ENCODE measurements at places on chromosomes 11 and 22. TPM values are rescaled to one million over a fixed set of nuclear protein-coding genes. Genes with fewer than 3 reads are reported as not detected.

GRCh38 chr11:8415195-8415594, 151.5 kb upstream of the LMO1 start:
- no peak overlapping the region for H3K4me3 ChIP-seq
- no peak overlapping the region for H3K27ac ChIP-seq
- no peaks in the 10 kb centered on the region for H3K4me1 ChIP-seq
- no peaks in the 10 kb centered on the region for H3K27me3 ChIP-seq
- no peak for DNase-seq

DNA sequence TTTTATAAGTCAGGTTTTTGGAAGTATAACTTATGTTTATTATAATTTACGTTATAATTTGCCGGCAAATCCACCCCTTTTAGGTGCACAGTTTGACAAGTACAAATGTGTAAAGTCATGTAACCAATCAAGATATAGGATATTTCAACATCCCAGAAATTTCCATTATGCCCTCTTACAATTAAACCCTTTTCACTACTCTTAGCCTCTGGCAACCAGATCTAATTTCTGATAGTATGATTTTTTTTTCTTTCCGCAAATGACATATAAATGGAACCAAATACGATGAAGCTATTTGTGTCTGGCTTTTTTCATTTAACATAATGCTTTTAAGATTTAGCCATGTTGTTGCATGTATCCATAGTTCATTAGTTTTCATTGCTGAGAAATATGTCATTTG, 69.5 kb upstream of the HTATIP2 start:
- no peak for DNase-seq
- H3K27ac ChIP-seq, result no peak overlapping the region
- no peaks in the 10 kb centered on the region for H3K4me1 ChIP-seq
- H3K36me3 ChIP-seq, result no peaks in the 10 kb centered on the region
- no peaks in the 10 kb centered on the region for H3K27me3 ChIP-seq

The ADM2 gene
- 0.74 TPM for total RNA-seq

DNA sequence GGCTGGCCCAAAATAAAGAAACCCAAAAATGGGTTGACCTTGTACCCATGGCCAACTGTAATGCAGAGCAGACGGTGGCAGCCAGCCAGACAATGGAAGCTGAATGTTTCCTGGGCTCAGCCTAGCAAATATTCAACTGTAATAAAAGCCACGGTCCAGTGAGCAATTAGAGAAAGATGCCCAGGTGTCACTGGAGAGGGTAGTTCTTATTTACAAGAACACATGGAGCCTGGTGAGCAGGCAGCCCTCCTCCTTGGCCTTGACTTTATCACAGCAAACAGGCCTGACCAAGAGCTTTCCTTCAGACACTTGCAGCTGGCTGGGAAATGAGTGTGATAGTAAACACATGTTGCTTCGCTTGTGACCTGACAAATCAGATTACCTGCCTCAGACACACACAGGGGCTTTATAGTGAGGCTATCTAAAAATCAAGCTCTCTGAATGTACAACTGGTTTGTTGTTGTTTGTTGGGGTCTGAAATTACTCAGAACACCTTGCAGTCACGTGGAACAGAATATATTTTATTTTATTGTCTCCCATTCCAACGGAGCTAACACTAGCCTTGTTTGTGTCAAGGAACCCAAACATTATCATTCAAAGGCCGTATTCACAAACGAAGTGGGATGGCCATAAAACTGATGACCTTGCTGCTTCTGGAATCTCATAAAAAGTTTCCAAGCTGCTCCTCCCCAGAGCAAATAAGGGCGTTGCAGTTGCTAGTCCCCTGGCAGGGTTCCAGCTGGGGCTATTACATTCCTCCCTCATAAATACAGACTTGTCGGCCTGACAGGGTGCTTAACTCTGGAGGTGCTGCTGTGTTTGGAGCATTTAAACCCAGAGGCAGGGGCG, 161.1 kb downstream of the BBOX1 start:
- H3K36me3 ChIP-seq, result no peaks in the 10 kb centered on the region
- no peak overlapping the region for H3K4me3 ChIP-seq
- DNase-seq, result peak; percentile 83
- H3K4me1 ChIP-seq, result no peaks in the 10 kb centered on the region
- no peak overlapping the region for H3K27ac ChIP-seq
- H3K27me3 ChIP-seq, result peaks cover 33% of the 10 kb centered on the region

The KRTAP5-11 gene
- not detected for total RNA-seq

The DTX4 gene
- 44.6 TPM for total RNA-seq
